ENCODE measurements at places on chromosomes 6 and 20. TPM values are rescaled to one million over a fixed set of nuclear protein-coding genes. Genes with fewer than 3 reads are reported as not detected.

GRCh38 chr20:59579404-59580145, 24.8 kb upstream of the PHACTR3 start:
- DNase-seq: no peak

GRCh38 chr6:11278207-11278559, 45.7 kb upstream of the NEDD9 start:
- DNase-seq: peak; percentile 71

GPR6 gene
- not detected for total RNA-seq

- DNase-seq: no peak
Observed at GRCh38 chr6:90187437-90188121, 109.1 kb downstream of the BACH2 start.

GRCh38 chr6:4059115-4059777, 19.7 kb downstream of the FAM217A start:
- peak; percentile 80 for DNase-seq

- no peak for DNase-seq
Observed at GRCh38 chr6:159464816-159465215, 228.2 kb downstream of the SOD2 start.

DNA sequence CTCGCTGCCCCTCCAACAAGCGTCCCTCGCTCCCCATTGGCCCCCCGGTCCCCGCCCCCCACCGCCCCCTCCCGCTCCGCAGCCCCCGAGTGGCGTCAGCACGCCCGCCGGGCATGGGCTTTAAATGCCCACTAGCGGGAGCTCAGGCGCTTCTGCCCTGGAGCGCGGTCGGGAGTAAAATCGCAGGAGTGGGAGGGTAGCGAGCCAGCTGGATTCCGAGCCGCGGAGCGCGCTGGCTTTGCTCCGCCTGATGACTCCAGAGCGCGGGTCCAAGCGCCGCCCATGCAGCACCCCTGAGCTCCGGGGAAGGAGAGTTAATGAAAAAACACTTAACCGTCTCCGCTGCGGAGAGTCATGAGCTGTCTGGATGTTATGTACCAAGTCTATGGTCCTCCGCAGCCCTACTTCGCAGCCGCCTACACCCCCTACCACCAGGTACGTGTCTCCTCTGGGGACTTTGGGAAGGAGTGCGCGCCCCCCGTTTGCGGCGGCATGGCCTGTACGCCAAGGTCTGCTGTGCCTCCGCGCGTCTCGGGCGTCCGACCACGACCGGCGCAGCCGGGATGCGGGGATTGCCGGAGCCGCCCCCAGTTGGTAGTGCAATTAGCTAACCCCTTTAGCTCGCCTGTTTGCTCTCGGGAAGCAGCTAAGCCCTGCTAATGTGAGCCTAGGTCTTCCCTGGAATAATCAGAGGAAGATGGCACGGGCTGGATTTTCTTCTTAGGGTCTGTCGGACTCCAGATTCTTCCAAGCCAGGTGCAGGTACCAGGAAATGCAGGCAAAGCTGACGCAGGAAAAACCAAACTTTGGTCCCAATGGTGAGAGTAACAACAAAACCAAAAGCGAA, at the start of gene VGLL2:
Gene VGLL2 (plus strand): TSS at position 149 of the 847 bp plus-strand sequence. CDS start 206 bp downstream, at position 355.
- peak; percentile 12 for DNase-seq

GRCh38 chr6:25279748-25280343, 672 bp downstream of the CARMIL1 start:
- DNase-seq: no peak

GRCh38 chr20:59456342-59457279, 147.7 kb upstream of the PHACTR3 start:
- DNase-seq: no peak

NPEPL1 gene
- total RNA-seq: 18.8 TPM

DNA sequence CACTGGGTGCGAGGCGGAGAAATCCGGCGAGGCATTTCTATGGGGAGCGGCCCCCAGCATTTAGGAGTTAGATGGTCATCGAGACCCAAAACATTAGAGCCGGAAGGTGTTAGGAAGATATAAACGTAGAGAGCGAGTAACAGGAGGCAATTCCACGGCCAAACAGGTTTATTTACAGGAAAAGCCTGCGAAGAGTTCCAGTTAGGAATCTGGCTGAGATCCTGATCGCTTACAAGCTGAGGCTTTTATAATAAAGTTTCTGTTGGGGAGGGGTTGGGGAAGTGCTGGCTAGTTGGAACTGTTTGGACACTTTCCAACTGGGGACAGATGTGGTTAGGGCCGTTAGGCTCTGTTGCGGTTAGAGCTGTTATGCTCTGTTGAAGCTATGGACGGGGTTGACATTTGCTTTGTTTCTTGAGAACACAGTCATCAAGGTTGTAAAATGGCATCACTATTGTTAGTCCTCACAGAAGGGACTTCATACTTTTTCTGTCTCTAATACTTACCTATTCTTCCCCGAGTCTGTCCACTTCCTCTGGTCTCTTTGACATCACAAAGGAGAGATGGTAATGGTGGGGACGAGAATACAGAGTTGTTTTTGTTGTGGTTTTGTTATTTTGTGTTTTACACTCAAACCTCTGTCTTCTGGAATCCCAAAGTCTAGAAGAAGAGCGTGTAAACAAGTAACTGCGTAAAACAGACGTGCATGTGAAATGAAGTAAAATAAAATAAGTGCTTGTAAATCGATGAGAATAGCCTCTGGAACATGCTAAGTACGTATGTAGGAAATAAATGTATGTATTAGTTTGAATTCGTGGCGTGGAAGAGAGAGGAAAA, 554 bp upstream of the ZSCAN31 start:
- DNase-seq: peak; percentile 33

RGS19 gene
- total RNA-seq: 43.2 TPM

DNA sequence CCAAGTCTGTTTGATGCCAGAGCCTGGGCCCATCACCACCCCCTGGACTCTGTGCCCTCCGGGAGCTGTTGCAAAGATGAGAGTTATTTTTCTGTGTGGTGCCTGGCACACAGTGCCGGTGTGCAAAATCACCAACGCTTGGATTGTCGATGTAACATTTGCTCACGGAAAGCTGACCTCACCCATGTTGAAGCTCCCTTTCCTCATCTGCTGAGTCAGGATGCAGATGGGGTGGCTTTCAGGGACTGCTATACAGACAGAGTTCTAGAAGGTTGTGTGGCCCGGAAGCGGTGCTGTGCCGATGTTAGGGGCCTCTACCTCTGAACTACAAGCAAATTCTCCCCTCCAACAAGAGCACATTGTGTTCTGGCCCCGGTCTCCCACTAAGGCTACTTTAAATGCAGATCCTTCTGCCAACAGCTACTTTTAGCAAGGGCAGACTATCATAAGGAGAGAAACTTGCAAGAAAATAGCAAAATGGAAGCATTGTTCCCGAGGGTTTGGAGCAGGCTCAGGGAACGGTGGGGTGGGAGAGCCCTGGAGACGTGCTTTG, 34.0 kb downstream of the EYA2 start:
- no peak for DNase-seq

DPPA5 gene
- not detected for total RNA-seq

DNA sequence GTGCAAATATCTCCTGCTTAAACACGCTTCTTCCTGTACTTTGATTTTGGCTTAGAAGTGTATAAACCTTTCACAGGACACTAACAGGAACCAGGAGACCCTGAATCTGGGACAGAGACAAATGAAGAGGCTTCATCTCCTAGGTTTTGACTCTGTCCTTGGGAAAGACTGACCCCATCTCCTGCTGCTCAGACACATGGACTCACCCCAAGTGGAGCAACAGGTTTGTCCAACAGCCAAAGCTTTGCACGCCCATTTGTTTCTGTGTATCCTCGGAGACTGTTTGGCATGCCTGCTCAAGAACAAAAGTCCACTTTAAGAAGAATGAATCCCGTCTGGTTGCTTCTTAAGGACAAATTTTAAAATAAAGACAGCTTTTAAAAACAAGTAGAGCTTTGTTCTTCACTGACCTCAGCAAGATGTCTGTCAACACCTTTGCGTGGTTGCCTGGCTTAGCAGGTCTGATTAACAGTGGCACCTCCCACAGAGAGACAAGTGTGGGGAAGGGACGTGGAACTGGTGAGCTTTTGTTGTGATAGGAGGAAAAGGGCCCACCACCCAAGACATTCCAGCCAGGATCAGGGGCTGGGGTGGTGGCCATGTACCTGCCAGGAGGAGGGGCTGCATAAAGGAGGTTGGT, 202.6 kb downstream of the SOD2 start:
- DNase-seq: no peak

DNA sequence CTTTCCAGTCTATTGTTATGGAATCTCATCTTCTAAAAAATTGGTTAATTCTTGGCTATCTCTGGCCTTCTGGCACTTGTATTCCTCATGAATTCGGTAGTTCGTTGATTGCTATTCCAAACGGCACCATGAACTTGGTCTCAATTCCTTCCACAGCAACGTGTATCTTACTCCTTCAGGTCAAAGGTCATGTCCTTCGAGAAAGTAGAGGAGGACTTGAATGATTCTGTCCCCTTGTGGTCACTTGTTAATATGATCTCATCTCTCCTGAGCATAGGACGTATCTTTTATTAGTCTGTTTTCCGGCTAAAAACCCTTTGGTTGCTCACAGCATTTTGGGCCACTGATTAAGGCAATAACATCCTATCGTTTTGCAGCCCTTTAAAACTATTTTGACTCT, 9.4 kb downstream of the TLDC2 start:
- DNase-seq: no peak

DNA sequence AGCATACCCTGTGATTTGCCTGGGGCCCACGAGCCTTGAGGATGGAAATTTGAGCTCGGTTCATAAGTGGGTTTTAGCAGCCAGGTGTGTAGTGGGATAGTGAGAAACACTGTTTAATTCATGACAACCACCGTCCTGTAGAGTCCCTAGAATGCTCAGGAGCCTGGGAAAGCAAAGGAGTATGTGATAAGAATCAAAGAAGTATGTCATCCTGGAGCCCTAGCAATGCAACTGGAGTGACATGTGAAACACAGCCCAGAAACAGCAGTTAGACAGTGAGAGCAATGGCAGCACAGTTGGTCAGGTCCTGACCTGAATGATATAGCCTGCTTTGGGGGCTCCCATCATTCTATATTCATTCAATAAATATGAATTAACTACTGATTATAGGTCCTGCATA, 161.2 kb upstream of the ECI2 start:
- no peak for DNase-seq

GRCh38 chr6:151326116-151326825, 65.1 kb downstream of the ZBTB2 start:
- no peak for DNase-seq

DNA sequence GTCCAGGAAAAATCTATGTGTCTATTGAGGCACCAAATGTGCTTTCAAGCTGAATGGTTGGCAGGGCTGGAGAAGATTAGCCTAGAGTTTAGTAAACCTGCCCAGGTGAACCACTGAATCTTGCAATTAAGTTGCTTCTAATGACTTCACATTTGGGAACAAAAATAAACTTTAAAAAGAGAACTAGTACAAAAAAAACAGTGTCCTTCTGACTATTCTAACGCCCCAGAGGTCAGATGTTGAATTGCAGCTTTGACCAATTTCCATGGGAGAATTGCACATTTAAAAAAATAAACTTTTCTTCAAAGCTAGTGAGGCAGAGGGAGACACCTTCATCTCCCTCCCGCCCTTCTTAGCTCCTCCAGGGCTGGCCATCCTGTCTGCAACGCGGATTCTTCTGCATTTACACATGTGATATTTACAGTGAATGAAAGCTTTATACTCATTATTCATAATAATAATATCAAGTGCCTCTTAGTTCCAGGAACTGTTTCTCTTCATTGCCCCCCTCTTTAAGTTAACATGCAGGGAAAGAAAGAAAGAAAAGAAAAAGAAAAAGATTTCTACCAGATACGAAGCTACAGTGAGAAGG, 270.2 kb downstream of the SMOC2 start:
- no peak for DNase-seq

- no peak for DNase-seq
Observed at GRCh38 chr6:151180330-151181048, 59.3 kb upstream of the AKAP12 start.

CD24 gene
- 0.26 TPM for total RNA-seq

- no peak for DNase-seq
Observed at GRCh38 chr6:49342410-49342809, 120.6 kb downstream of the MMUT start.

- no peak for DNase-seq
Observed at GRCh38 chr6:14089224-14089623, 28.3 kb upstream of the CD83 start.

Measured in activated CD4-positive, alpha-beta memory T cell treated with anti-CD3 and anti-CD28 coated beads for 36 hours (primary cell).